ENCODE measurements at places on chromosomes 6 and 20.

GRCh38 chr20:35907017-35907701, 47.1 kb downstream of the SCAND1 start:
- no peak for DNase-seq

- DNase-seq: no peak
These were observed 7.7 kb downstream of the SPATA2 start for GRCh38 chr20:49907405-49908257.

DNA sequence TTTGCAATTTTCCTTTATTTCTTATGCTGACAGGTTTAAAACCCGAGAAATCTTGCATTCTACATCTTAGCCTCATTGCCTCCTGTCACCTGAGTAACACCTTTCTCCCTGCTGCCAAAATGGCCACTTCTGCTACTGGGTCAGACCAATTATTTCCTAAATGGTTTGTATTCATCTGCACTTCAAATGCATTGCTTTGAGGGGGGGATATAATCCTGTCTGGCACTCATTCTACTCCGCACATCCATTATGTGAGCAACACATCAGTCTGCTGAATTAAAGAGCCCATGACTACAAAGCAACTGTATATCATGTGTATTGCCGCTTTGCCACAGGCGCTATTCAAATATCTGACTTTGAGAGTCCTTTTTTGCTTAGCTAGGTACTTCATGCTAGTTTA, 141.6 kb upstream of the TSHZ2 start:
- DNase-seq: no peak

- no peak for DNase-seq
These were observed 40.8 kb downstream of the NT5E start for GRCh38 chr6:85490516-85491248.

- DNase-seq: no peak
These were observed 252.7 kb downstream of the TSHZ2 start for GRCh38 chr20:53224851-53225250.

DNA sequence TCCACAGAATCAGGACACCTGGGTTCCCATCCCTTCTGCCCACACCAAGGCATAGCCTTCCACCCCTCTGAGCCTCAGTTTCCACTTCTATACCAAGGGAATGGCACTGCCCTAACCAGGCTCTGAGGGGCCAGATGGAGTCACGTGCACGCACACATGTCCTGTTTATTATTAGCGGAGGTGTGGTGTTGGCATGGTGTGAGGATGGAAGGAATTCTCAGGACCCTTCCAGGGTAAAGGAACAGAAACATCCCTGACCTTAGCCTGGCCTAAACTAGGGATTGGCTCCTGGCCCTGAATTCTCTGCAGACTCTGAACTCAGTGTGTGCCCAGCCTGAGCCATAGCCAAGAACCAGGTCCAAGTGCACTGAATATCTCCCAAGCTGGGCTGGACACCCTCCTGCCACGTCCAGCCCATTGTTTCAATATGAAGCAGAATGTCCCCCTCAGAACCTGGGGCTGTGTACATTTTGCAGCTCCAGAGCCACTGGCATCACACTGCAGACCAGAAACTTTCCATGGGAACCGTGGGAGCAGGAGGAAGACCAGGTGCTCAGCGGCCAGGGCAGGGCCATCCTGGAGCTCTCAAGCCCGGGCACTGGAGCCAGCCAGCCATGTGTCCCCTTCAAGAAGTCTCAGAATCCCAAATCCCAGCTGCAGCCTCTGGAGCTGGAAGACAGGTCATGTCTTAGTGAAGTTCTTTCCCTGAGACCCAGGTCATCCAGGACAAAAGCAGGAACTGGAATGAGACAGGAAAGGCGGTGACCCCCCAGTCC, 208.4 kb downstream of the ANKRD60 start:
- no peak for DNase-seq

DNA sequence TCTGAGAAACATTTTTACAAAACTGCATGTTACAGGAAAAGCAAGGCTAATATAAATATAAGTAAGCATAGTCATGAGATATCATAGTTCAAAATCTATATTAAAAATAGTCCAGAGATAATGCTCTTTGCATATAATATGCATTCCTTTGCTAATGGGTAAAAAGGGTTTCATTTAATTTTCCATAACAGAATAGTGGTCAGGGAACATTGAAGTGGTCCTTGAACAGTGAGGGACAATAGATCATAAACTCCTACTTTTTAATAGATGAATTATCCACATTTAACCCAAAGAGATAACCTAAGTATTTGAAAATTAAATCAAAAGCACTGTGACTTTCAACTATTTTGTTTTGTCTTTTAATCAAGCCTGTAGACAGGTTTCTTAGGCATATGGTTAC, 243.1 kb upstream of the ADGRB3 start:
- no peak for DNase-seq

GRCh38 chr20:60371384-60371783, 413.2 kb downstream of the CDH26 start:
- DNase-seq: no peak

- DNase-seq: peak; percentile 31
These were observed 1.4 kb downstream of the PLAGL2 start for GRCh38 chr20:32205843-32206759.

GRCh38 chr6:152091851-152092341, 284.4 kb downstream of the ESR1 start:
- no peak for DNase-seq

Measured in OCI-LY7 (cell line).